Sciatic nerve (tissue), 2 donors: ENCODE measurements at places on chromosomes 16 and 17. TPM values are rescaled to one million over a fixed set of nuclear protein-coding genes. Genes with fewer than 3 reads are reported as not detected.

DNA sequence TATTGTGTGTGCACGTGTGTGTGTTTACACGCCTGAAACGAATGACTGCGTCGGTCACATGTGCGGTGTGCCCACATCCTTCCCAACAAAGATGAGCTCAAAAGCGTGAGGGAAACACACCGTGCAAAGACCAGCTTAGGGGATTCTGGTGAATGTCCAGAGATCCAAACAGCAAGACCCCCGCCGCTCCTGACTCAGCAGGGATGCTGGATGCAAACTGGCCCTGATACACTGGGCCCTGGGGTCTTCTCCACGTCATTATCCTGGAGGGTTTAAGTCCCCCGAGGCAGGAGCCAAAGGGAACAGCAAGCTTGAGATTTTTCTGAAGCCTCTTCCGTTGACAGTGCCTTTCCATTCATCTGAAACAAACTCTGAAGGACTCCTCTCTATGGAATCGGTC lies 59.2 kb downstream of the TBC1D16 start:
- DNase-seq = peak; percentile 25

DNA sequence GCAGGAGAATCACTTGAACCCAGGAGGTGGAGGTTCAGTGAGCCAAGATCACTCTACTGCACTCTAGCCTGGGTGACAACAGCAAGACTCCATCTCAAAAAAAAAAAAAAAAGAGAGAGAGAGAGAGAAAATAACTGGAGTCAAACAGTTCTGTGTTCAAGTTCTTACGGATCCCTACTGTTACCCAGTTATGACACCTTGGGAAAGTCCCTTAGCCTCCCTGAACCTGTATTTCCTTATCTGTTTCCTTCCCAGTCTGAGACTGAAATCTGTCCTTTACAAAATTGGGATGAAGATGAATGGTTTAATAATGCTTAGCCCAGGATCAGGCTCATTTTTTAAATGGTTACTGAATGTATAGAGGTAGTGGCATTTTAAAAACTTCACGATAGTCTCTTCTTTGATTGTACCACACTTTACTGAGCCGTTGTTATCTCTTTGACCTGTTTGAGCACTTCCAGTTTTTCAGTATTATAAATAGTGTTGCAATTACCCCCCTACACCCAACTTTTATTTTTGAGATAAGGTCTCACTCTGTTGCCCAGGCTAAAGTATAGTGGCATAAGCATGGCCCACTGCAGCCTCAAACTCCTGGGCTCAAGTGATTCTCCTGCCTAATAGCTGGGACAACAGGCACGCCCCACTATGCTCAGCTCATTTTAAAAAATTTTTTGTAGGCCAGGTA lies 17.1 kb downstream of the ZNF768 start:
- no peak for DNase-seq

DNA sequence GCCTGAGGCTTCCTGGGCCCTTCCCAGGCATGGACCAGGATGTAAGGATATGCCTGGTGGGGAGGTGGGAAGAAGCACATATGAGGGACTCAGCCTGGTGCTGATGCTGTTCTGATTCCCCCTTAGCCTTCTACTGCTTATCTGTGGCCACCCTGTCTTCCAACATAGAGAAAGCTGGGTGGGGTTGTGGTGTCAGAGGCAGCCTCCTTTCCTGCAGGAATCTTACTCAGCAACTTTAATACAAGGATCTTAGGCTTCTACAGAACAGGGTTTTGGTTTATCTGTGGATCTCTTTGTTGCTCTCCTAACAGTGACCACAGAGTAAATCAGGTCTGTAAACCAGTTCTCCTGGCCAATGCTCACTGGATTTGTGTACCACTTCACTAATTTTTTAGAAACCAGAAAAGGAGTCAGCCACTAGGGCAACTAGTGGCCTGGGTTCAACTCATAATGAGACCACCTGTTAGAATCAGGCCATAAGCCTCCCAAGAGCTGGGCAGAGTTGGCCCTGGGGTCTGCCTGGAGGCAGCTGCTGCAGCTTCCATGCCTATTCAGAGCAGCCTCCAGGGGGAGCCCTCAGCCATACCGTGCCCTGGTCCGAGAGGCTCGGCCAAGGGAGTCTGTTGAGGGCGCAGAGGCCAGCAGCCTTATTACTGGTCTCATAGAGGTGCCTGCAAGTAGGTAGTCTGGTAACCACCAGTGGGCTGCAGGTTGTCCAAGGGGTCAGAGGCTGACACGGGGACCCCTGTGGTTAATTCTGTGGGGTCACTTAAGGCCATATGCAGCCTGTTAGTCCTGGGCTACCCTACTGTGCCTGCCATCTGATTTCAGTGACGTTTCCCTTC lies 7.1 kb downstream of the HAS3 start:
- peak; percentile 67 for DNase-seq

The CLEC18A gene
- 1.2 TPM for total RNA-seq

GRCh38 chr16:72938795-72939164 lies 109.1 kb downstream of the ZFHX3 start:
- DNase-seq = peak; percentile 87
